ENCODE measurements at places on chromosomes 3 and 15. TPM values are rescaled to one million over a fixed set of nuclear protein-coding genes. Genes with fewer than 3 reads are reported as not detected.
A peak's percentile ranks its signal among the peaks of the same experiment; 100 is the strongest.

WDR82 gene
- 71.5 TPM for total RNA-seq

GOLGA8T gene
- total RNA-seq = 1.5 TPM

SMAD6 gene
- total RNA-seq = 62.4 TPM

TUSC7 gene
- total RNA-seq = not detected

EFCC1 gene
- total RNA-seq = 1.6 TPM

CCR9 gene
- total RNA-seq = 0.31 TPM

BSN gene
- total RNA-seq = 0.62 TPM

LMAN1L gene
- total RNA-seq = not detected

TTLL13 gene
- total RNA-seq = 0.71 TPM

SLC15A2 gene
- total RNA-seq = 2.6 TPM

DNA sequence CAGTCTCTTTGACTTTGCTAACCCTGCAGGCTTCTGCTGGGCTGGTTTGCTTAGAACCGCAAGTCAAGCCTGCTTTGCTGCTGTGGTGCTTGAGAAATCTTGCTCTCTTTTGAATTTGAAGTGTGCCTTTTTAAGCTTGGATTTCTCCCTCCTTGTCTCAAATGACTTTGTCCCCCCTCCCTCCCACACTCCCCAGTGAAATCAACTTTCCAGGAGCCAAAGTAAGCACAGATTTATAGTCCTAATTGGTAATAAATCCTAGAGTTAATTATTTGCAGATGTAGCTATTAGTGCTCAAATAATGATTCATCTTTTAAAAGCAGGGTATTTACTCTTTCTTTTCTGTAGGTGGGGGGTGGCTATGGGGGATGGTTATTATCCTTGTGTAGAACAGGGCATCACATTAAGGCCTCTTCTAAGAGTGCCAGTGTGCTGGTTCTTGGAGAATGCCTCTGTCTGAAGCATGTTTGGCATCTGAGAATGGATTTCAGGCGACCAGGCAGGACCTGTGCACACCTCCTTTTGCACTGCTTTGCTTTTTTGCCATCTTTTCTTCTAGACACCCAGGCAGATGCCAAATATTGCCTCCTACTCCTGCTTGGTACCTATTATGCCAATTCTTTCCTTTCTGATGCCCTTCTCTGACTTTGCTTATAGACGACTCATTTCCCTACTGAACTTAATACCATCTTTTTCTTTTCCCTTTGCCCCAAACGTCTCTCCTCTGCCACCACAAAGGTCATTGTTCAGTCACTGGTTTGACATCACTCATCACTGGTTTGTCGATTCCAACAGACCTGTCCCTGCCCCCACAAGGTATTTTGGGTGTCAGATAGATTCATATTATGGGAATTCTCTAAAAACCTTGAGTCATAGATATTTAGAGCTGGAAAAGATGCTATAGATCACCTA, 50.7 kb downstream of the CLDN11 start:
- DNase-seq = no peak

GRCh38 chr15:38479756-38480155, 25.8 kb downstream of the FAM98B start:
- no peak for DNase-seq

GRCh38 chr15:72229076-72229946, 1.7 kb downstream of the PKM start:
- DNase-seq = no peak

DNA sequence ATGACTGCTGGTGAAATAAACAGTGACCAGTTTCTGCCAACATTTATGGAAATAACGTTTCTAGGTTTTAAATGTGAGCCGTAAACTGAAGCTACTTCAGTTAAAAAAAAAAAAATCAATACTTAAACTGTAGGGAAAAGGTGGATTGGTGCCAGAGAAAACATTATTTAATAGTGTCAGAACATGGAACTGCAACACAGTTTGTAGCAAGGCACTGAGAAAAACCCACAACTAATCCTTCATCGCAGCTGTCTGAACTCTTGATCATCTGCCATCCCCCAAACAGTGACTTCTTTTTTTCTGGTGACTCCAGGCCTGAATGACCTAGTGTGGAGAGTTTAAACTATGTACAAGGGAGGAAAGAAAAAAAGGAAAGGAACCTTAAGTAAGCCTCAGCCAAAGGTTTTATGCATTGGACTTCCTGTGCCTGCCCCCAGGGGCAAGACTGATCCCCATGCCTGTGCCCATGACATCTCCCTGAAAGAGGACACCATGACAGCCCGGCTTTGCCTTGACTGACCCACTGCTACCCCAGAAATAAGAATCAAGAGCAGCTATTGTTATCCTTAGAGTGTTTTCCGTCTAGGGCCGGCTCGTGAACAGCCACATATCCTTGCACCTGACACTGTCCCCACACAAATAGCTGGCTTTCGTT, 33.1 kb downstream of the CRTAP start:
- no peak for DNase-seq

DNA sequence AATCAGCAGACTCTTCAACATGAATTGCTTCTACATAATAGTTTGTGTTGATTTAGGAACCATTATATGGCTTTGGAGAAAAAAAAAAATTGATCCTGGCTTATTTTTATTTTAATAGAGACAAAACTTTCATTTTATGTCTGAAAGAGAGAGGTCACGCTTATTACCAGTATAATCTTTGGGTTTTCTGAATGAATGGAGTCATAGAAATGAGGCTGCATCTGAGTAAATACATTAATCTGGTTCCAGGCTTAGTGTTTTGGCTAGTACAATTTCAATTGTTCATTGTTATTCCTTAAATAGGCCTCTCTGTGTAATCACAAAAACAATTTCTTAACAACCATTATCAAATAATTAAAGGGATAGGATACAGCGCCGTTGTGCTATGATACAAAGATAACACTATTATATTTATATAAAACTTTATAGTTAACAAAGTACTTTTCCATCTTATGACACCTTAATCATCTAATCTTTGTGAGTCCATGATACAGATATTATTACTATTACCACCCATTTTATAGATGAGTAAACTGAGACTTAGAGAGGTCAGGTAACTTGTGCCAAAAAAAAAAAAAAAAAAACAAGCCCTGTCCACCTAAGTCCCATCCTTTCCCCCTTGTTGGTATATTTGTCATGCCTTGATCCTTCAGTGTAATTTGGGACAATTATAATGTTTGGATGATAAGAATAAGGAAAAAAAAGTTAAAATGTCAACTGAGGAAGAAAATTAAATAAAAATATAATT, 41.8 kb upstream of the GOLM2 start:
- DNase-seq = no peak

GRCh38 chr15:57591822-57592367, at the start of gene MYZAP:
MYZAP (plus strand) TSS chr15:57591904; CDS start chr15:57592035, 131 bp downstream.
- DNase-seq = no peak

GRCh38 chr3:147210676-147211075, 195.7 kb downstream of the ZIC4 start:
- DNase-seq = no peak

GRCh38 chr3:162262129-162262528, 765.5 kb downstream of the OTOL1 start:
- no peak for DNase-seq

DNA sequence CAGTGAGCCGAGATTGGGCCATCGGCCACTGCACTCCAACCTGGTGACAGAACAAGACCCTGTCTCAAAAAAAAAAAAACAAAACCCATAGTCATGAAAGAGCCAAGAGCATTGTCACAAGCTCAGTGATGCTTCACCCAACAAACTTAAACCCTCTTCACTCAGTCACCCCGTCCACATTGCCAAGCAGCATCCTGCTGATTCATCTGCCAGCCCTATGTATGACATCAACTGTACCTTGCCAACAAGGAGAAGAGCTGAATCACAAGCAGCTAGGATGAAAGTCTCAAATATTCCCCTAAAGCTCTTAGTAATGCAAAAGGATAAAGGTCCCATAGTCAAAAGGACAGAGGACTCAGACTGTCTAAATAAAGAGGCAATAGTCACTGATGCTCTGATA, 90.0 kb downstream of the ANO10 start:
- no peak for DNase-seq

DNA sequence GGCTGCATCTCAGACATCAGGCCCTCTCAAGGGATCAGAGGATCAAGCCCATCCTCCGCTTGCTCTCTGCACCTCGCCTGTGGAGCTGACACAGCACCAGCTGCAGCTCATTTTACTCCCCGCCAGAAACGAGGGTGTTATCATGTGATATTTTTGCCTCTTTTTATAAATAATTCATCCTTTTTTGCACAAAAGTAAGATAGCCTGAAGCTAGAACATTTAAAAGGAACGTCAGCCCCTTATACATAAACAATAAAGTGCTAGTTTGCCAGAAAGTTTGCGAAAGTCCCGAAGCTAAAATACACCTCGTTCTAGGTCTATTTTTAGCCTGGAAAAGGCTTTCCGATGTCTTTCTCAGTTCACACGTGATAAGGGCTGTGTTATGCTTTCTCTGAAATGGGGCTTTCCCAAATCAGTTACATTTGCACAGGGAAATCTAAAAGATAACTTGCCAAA, 9.6 kb upstream of the FAM174B start:
- DNase-seq = no peak

- no peak for DNase-seq
Observed at GRCh38 chr3:49170744-49171118, 667 bp upstream of the KLHDC8B start.

DNA sequence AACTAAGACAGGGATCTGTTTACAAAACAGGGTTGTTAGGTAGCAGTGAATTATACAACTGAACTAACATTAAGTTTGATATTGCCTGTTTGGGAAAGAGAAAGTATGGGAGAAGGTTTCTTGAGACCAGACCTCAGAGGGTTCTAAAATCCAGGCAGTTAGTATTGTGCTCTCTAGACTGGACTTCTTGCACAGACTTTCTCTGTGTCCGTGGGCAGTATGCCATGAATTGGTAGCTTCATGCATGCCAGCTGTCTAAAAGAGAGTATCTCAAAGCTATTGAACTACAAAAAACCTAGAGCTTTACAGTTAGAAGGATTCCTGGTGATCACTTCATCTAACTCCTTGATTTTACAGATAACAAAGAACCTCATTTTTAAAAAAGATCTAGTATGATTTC, 12.5 kb downstream of the SAMD7 start:
- DNase-seq = no peak

DNA sequence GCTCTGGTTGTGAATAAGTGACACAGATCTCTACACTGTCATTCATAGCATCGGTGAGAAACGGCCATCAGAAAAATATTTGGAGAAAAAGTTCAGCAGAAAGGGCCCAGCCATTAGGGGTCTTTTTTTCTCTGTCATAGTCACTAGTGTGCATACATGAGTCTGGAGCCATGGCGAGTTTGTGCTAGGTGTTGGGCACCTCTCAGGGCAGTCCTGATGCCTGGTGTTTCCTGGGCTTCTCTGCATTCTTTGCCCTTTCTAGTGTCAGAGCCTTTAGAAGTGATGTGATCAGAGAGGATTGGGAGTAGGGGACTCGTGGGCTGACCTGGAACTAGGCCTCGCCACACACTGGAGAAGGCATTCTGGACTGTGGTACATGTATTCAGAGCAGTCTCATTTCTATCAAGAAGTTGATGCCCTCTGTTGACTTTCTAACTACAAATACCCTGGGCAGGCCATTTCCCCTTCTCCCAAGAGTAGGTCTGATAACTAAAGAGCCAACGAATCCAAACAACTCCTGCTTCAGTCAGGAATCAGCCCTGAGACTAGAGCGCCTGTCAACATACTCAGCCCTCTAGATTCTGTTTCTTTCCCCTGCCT, 1.6 kb downstream of the KY start:
- no peak for DNase-seq

DNA sequence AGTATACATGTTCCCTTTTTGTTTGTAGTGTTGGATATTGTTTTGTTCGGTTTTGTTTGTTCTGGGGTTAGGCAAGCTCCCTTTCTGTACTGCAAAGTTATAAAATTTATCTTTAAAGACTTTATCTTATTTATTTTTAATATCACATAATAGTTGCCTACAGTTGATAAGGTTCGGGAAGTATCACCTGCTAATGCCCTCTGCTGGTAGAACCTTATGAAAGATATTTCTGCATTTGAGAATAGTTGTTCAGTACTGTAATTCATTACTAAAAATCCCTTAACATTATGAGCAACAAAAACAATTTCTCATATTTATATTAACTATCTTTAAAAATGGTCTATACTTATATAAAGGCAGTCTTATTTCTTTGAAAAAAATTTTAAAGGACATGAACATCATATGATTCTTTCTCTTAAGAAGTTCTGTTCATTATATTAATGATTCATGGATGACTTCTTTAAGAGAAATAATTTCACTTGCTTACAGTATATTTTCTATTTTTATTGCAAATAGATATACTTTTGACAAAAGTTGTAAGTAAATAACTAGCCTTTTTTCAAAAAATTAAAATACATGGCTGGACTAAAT, 1126.8 kb downstream of the SI start:
- DNase-seq = no peak

DNA sequence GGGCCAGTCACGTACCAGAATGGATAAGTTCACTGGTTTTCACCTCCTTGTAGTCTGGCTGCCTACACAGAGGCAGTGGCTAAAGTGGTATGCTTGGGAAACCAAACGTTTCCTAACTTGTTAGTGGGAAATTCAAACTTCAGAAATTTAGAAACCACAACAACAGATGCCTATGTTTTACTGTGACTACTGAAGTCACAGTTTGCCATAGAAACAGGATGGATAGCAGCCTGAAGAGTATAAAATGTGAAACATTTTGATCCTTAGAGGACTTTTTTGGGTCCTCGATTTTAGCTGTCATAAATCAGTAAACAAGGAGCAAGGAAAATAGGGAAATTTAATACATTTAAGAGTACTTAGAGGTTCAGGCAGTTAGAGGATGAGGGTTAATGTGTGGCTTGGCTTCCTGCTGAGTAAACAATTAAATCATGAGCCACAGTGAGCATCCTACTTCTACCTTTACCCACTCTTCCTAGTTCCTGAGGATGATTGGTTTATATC, 48.6 kb downstream of the CMSS1 start:
- no peak for DNase-seq

- DNase-seq = no peak
Observed at GRCh38 chr3:133944181-133944580, 48.5 kb upstream of the RAB6B start.

GRCh38 chr15:98599909-98600691, 48.2 kb upstream of the IGF1R start:
- DNase-seq = peak; percentile 65

- DNase-seq = no peak
Observed at GRCh38 chr15:44727485-44728231, 8.7 kb upstream of the TRIM69 start.

DNA sequence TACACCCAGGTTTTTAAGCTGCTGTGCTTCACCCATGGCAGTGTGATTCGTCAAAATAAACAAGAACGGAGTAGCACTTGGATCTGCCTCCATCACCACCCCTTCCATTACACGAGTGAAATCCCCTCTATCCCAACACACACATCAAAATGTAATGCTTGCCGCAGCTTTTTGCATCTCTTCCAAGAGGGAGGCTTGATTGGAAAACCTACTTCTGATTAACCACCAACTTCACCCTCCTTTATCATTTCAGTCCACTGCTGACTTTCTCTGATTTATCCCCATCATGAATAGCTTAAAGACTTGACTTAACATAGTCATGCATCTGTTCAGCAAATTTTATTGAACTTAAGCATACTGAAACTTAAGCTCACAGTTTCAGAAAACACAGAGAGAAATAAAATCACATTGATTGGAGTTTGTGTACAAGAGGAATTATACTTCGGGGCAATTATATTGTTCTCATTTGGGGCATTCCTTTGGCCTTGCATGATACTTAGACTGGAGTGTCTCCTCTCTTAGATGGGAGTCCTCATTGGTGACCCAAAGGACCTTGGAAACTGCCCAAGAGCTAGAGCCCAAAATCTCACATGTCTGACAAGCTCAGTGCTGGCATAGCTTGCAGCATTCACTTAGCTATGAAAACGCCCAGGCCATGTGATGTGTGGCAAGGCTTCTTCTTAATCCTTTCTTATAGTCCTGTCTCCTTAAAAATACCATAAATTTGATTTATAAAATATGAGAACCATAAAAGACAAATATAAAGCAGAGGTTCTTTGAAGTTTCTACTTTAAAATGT, 124.3 kb upstream of the UMPS start:
- no peak for DNase-seq
